ENCODE measurements at places on chromosomes 13 and 19.

DNA sequence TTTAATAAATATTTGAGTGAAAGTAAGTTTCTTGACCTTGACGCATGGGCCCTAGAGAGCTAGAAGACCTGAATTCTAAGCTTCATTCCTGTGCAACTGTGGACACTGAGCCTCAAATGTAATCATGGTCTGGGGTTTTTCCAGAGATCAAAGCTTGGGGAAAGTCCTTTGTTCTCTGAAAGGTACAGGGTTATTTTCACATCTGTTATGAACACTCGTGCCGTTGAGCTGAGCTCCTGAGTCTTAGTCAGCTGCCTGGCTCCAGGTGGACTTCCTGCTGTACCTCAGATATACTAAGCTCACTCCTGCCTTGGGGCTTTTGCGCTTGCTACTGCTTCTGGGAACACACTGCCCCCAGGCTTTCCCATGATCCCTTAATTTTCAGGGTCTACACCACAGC, 7.5 kb upstream of the ZBTB32 start:
- DNase-seq, result no peak

DNA sequence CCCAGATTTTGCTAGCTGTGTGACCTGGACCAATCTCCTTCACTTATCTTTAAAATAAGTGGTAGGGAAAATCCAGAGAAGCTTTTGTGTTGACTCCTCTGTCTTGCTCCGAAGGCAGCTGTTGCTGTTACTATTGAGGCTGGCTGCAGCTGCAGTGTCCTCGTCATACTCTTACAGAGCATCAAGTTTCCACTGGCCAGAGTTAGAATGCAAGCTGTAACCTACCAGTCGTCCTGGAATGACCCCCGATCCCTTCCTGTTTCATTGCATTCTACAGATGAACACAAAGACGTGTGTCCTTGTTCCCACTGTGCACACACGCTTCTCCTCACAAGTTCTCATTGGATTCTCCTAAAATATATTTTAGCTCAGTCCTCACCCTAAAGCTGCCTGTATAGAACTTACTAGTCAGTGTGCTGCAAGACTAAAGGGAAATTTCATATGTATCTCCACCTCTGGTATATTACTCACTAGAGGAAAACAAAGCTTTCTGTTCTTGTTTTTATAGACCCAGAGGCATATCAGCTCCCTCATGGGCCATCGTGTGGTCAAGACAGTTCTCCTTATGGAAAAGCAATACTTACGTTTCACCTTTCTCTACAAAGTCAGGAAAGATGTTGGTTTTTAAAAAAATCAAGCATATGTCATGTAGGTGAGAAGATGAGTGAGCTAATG, 589.8 kb downstream of the LMO7 start:
- no peak for DNase-seq

DNA sequence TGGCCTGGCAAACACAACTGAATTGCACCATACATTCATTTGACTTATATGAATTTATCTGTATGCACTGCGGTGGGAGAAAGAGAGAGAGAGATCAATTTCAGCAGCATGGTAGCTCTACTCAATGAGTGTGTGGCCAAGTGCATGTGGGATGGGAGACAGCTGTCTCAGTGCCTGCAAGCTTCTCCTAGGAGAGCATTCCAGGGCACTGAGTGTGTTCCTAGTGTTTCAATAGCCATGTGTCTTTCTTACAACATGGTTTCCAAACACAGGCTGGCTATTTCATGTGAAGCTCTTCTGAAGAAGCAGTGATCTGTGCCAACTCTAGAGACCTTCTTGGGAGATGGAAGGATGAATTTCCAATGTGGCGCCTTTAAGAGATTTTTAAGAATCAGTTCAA, 43.5 kb downstream of the NEK5 start:
- DNase-seq, result no peak

DNA sequence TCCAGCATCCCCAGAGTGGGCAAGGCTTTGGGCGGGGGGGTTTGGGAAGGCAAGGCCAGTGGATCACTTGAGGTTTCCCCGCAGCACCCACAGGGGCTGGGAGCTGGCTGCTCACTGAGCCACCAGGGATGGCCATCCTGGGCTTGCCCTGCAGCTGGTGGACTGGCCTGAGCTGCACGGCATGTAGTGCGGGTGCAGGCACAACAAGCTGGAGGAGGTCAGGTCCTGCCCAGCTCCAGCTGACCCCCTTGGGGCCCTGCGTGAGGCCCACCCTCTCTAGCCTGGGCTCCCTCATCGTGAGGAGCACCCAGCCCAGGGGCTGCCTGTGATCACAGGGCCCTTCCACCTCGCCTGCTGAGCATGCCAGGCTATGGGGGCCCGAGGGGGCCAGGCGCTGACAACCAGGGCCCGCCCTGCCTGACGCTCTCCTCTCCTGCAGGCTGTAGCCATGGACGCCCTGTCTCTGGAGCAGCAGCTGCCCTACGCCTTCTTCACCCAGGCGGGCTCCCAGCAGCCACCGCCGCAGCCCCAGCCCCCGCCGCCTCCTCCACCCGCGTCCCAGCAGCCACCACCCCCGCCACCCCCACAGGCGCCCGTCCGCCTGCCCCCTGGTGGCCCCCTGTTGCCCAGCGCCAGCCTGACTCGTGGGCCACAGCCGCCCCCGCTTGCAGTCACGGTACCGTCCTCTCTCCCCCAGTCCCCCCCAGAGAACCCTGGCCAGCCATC, 22.9 kb downstream of the COMP start:
- DNase-seq, result no peak

Measured in memory B cell (primary cell).